Activated CD8-positive, alpha-beta memory T cell treated with anti-CD3 and anti-CD28 coated beads for 4 hours (primary cell): ENCODE measurements at places on chromosomes 2 and 18.

DNA sequence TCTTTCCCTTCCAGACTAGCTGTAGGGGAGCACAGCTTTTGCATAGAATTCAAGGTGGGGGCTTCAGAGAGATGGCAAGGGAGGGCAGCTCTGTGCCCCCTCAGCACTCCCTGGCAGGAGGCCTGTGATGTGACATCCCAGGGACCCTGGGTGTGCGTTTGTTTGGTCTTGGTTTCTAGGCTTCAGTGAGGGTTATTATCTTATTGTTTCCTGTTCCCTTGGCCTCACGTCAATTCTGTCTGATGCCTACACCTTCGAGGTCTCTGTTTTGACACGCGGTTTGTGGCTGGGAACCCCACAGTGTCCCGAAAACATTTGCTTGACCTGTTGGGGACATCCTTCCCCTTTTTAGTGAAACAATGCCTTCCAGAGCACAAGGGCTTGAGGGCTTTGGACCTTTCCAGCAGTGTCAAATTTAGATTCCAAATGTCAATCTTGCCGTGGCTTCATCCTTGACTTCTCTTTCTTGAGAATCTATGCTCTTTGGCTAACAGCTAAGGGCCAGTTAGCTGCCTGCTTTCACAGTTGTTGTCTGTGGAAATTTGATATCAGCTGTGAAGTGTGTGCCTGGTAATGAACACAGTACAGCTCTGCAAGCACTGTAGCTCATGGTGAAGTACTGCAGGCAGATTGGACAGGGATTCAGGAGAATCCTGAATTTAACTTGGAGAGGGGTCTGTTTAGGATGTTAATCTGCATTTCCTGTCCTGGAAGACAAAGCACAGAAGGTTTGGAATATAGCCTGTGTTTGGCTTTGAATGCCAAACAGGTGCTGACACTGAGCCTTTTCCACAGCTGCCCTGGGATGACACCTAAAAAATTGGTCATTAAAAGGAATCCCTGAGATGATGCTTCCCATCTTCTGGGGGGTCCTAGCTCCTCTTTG, 108.2 kb upstream of the CXCR4 start:
- peak; percentile 26 for DNase-seq

DNA sequence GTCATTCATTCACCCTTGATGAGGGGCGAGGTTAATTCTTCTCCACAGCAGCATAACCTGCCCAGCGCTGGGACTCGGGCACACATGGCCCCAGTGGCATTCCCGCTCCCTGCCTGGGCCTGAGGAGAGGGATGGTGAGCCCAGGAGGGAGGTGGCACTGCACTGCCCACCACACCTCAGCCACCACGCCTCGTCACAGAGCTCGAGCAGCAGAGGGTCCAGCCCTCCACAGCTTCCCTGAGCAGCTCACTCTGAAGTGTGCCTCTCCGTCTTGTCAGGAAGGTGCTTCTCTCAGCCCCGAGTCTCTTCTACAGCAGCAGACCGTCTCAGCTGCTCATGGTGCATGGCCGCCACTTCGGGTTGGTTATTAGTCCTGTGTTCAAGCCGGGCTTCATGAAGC, 34.9 kb downstream of the COA5 start:
- DNase-seq, result no peak

- DNase-seq, result no peak
Measured at GRCh38 chr2:18262601-18263000, 297.9 kb downstream of the RDH14 start.

DNA sequence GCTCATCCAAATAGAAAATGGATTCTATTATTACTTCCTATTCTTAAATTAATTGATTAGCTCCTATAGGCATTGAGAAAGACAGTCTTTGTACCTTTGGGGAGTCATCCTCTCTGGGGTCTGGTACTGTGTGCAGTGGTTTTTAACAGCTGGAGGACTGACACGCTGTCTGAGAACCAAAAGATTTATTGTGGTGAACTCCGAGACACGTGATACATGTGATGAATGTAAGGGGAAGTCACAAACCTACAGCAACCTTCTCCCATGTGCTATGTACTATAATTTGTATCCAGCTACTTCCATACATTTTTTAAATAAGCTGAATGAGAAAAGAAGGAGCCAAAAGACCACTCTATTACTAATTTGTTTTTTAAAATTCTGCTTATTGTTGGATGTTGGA, 133.7 kb downstream of the GALNT3 start:
- DNase-seq, result no peak

GRCh38 chr2:133608291-133608690, 40.0 kb upstream of the NCKAP5 start:
- no peak for DNase-seq

DNA sequence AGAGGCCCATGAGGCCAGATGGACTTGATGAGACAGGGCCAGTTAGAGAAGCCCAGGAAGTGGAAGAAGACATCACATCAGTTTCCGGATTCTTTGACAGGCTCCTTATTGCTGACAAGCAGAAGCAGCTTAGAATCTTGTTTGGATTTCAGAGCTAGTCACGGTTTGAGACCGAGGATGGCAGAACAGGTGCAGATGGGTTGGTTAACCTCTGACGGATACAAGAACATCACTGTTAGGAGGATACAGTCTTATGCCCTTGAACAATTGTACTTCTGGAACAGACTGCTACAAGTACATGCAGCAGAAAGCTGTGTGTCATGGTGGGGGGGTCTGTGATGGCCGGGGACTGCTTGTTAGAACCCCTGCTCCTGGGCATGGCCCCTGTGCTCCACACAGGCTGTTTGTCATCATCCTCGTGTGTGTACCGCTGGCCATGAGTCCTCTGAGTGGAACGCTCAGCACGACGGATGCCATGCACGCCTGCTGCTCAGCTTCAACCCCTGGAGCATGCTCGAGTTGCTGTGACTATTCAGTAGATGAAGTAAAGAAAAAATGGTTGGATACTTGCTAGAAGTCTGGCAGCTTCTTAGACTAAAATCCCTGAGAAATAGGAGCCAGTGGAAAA, 217.7 kb downstream of the SH3RF3 start:
- no peak for DNase-seq

GRCh38 chr18:44699572-44700261, 19.0 kb downstream of the SETBP1 start:
- no peak for DNase-seq

DNA sequence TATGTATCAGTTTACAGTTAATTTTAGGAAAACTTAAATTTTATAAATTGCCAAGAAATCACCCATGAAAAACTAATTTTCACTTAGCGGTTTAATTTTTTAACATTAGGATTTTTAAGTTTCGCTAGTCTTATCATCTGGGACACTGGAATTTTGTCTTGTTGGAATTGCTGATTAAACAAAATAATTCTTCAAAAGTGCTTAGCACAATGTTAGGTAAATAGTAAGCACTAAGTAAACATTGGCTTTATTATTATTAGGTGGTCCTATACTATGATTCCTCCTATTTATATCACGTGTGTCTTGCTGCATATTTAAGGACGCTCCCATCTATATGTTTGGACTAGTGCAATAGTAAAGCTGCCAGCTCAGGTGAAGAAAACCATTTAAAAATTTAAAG, 54.6 kb upstream of the MAP4K3 start:
- no peak for DNase-seq

DNA sequence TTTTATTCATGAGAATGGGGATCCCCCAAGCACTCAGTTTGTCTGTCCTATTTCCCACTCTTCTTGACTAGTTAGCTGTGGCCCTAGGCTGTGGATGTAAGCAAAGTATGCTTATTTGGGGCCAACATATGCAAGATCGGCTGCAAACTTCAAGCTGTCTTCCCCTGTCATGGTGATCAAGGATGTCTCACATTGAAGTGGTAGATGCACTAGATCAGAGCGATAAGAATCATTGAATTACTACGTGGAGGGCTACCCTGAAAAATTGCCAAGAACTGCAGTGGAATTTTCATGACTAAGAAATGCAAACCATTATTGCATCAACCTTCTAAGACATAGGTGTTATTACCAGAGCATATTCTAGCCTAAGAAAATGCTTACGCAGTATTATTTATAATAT, 527.4 kb downstream of the RNF144A start:
- DNase-seq, result no peak
